Stimulated activated CD8-positive, alpha-beta memory T cell treated with anti-CD3 and anti-CD28 coated beads, Interleukin-7, amount 100 ng/mL, for 1 hour (primary cell): ENCODE measurements at places on chromosomes 11 and 22.
A peak's percentile ranks its signal among the peaks of the same experiment; 100 is the strongest.

DNA sequence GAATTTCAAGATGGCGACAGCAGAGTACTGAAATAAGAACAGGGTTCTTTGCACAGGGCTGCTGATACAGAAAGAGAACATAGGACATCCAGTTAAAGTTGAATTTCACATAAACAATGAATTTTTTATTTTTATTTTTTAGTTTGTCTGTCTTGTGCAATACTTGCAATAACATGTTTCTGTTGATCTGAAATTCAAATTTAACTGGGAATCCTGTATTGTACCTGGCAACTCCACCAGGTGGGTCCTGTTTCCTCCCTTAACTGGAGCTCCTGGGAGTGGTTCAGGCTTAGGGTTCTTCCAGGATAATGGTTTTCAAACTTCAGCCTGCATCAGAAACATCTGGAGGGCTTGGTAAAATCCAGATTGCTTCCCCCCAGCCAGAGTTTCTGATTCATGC lies 14.9 kb upstream of the SERPINH1 start:
- DNase-seq = no peak

GRCh38 chr11:127675581-127675980 lies 675.0 kb upstream of the KIRREL3 start:
- no peak for DNase-seq

DNA sequence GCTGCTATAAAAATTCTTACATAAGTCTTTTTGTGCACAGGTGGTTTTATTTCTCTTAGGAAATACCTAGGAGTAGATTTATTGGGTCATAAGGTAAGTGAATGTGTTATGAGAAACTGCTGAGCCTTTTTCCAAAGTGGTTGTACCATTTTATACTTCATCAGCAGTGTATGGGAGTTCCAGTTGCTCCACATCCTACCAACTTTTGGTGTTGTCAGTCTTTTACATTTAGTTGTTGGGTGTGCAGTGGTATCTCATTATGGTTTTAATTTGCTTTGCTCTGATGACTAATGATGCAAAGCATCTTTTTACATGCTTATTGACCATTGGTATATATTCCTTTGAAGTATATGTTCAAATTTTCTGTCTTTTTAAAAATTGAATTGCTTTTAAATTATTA lies 3.1 kb downstream of the CAT start:
- DNase-seq = no peak

DNA sequence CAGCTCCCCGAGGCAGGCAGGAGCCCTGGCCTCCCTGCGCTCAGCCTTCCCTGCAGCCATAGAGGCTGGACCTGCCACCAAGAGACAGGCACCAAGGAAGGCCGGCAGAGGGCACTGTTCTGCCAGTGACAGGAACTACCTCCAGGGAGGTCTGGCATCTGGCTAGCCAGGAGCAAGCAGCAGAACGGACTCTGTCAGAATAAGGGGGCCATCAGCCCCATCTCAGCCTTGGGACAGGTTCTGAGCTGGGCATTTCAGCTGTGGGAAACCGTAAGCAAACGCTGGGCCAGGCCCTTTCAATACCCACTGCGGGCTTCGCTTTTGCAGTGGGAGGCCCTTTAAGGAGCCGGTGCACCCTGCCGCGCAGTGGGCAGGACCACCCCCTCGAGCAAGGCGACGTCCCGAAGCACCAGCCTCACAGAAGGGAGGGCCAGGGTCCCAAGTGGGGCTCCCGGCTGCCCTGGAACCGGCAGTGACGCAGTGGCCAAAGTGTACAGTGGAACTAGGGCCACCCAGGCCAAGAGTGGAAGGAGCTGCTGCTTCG lies 18.2 kb downstream of the IFT27 start:
- peak; percentile 59 for DNase-seq

GRCh38 chr22:30182350-30182745 lies 64.2 kb downstream of the LIF start:
- no peak for DNase-seq

DNA sequence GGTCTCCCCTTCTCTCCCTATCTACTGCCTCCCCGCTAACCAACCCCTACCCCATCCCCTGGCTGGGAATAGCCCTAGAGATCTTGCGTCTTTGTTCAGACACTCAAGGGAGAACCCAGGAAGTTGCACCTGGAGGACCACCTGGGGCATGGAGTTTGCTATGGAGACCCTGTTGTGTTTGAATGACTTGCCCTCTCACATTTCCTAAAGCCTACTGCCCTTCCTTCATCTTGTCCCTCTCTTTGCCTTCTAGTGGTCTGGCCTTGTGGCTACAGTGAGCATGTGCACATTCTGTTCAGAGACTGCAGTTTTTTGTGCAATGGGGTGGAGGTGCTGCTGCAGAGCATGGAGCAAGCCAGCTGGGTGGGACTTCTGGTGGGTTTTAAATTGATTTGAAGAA lies 42.5 kb downstream of the ZNRF3 start:
- no peak for DNase-seq

GRCh38 chr11:35313066-35313759 lies 106.1 kb downstream of the SLC1A2 start:
- no peak for DNase-seq

DNA sequence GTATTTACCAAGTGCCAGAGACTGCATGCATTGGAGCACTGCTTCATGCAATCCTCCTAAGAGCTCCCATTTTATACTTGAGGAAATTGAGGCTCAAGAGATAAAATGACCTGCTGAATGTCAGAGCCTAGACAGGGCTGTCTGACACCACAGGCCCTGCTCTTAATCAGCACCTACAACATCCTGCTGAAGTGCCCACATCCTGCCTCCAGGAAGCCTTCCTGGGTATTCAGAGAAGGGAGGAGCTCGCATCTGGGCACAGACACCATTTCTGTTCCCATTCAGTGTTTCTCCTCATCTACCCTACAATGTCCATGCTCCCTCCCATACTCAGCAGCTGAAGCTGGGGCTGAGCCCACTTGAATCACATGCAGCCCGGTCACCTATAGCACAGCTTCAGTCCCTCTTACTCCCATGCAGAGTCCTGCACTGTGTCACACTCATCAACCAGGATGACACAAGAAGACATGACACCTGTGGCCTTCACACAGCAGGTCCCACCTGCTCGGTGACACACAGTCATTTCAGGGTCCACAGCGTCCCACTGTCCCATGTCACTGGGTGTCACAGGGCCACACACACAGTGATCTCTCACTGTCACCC lies 53.1 kb downstream of the PDE2A start:
- DNase-seq = no peak

- DNase-seq = no peak
These were observed 4.8 kb upstream of the IGF2 start for GRCh38 chr11:2143799-2144543.
